Activated CD8-positive, alpha-beta memory T cell treated with anti-CD3 and anti-CD28 coated beads, Interleukin-2, amount 10 ng/mL, durations not matched to agents 7 days and 5 days (primary cell): ENCODE measurements at places on chromosomes 3 and 15. TPM values are rescaled to one million over a fixed set of nuclear protein-coding genes. Genes with fewer than 3 reads are reported as not detected.

SH2D7 gene
- 0.26 TPM for total RNA-seq

DNA sequence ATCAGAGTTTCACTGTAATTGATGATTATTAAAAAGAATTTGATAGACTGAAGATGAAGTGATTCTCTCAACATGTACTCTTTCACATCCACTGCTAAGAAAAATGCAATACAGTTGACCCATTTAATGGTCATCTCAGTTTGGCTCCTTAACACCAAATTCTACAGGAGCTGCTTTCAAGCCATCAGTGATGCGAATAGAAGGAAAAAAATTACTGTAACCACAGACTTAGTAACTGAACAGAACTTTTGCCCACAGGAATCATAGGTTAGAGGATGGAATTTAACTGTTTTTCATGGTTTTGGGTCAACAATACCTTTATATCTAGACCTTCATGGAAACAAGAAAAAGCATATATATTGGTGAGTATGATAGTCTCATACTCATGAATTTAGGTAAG lies 633.5 kb downstream of the CADM2 start:
- H3K27ac ChIP-seq: no peak overlapping the region
- no peak for DNase-seq
- no peak overlapping the region for H3K4me3 ChIP-seq
- H3K36me3 ChIP-seq: no peaks in the 10 kb centered on the region
- no peaks in the 10 kb centered on the region for H3K27me3 ChIP-seq
- H3K4me1 ChIP-seq: no peaks in the 10 kb centered on the region

- no peaks in the 10 kb centered on the region for H3K36me3 ChIP-seq
- H3K27ac ChIP-seq: no peak overlapping the region
- no peak overlapping the region for H3K4me3 ChIP-seq
- H3K27me3 ChIP-seq: peaks cover 21% of the 10 kb centered on the region
- no peaks in the 10 kb centered on the region for H3K4me1 ChIP-seq
Measured at GRCh38 chr15:70158309-70159000, 60.7 kb upstream of the TLE3 start.

GRCh38 chr15:88242586-88243555 lies 13.7 kb downstream of the NTRK3 start:
- peaks cover 14% of the 10 kb centered on the region for H3K27me3 ChIP-seq
- no peak for DNase-seq
- H3K4me1 ChIP-seq: peaks cover 3% of the 10 kb centered on the region

DNA sequence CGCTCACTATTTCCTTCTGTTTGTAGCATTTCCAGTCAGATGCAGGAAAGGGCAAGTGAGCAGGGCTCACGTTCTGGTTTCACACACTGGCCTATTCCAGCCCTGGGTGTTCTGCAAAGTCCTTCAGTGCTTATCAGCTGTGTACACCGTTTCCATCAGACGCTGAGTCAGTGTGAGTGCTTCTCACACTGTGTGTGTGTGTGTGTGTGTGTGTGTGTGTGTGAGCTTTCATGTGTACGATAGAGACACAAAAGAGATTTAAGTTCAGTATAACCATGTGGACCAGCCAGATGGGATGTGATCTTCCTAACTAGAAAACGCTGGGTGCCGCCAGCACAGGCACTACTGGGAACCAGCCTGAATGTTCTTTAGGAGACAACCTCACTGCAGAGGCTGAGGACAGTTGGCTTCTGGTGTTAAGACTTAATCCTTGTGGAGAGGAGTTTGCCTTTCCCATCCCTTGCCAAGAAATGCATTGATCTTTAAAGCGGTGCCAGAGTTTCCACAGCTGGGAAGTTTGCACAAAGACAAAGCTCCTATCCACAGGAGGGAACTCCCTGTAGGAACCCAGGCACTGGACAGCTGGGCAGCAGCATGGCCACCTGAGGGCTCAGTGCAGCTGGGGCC lies 3.9 kb upstream of the CHSY1 start:
- H3K4me1 ChIP-seq: peaks cover 43% of the 10 kb centered on the region
- peak overlapping the region; percentile 44 for H3K27ac ChIP-seq
- peaks cover 1% of the 10 kb centered on the region for H3K36me3 ChIP-seq
